ENCODE measurements at places on chromosomes 1 and 21. TPM values are rescaled to one million over a fixed set of nuclear protein-coding genes. Genes with fewer than 3 reads are reported as not detected.

- H3K36me3 ChIP-seq, result peaks cover 8% of the 10 kb centered on the region
- no peak for DNase-seq
- no peaks in the 10 kb centered on the region for H3K27me3 ChIP-seq
- no peak overlapping the region for H3K27ac ChIP-seq
- H3K4me1 ChIP-seq, result 0 out of 2 replicates have a peak, but pooled peaks cover 2% of the 10 kb centered on the region
- H3K4me3 ChIP-seq, result no peak overlapping the region
Measured at GRCh38 chr21:14531757-14532316, 14.3 kb downstream of the SAMSN1 start.

GRCh38 chr1:196305216-196305615 is 303.0 kb downstream of the KCNT2 start:
- no peak overlapping the region for H3K27ac ChIP-seq
- H3K4me1 ChIP-seq, result peaks cover 55% of the 10 kb centered on the region
- H3K27me3 ChIP-seq, result no peaks in the 10 kb centered on the region
- no peak for DNase-seq

DNA sequence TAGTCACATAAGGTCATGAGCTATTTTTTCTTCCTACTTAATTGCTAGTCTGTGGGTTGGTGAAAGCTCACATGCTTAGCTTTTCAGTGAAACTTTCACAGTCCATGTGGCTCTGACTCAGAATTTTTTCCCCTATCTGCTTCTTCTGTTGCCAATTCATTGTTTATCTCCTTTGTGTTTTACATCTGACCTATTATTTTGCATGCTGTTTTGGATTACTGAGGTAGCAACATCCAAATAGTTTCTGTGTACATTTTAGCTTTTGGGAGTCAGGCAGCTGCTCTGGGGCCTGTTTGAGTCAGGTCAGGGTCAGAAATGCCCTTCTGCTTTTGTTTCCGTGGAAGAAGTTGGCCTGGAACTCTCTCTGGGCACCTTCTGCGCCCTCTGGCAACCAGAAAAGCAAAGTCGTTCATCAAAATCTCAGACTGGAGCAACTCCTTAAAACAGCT is 40.0 kb downstream of the ROR1 start:
- H3K4me3 ChIP-seq, result no peak overlapping the region
- H3K27ac ChIP-seq, result no peak overlapping the region
- DNase-seq, result no peak
- peaks cover 53% of the 10 kb centered on the region for H3K4me1 ChIP-seq

- peak; percentile 39 for DNase-seq
- H3K4me1 ChIP-seq, result peaks cover 58% of the 10 kb centered on the region
- peaks cover 32% of the 10 kb centered on the region for H3K27me3 ChIP-seq
Measured at GRCh38 chr1:47996406-47997226, 569 bp downstream of the TRABD2B start.

DNA sequence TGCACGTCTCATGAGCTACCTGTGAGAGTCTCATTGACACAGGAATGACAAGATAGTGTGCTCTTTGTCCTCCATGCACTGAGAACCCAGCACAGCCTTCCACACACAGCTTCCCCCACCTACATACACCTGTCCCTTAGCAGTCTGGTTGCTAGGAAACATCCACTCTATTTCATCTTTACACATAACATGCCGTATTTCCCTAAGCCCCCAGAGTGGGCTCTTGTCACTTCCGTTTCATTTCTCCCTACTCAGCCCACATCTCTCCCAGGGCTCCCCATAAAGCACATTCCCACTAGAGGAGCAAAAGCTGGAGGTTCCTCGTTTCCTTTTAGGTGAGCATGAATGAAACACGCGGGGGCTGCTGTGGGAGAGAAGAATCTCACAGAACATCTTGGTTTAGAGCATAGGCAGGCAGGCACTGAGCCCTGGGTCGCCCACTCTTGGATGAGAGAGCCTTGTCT is 137.1 kb downstream of the ETS2 start:
- no peak overlapping the region for H3K4me3 ChIP-seq
- no peak overlapping the region for H3K27ac ChIP-seq
- peaks cover 7% of the 10 kb centered on the region for H3K27me3 ChIP-seq
- peaks cover 3% of the 10 kb centered on the region for H3K36me3 ChIP-seq
- DNase-seq, result no peak
- H3K4me1 ChIP-seq, result peaks cover 32% of the 10 kb centered on the region

GRCh38 chr1:963746-964525 is 2.3 kb upstream of the PLEKHN1 start:
- H3K4me3 ChIP-seq, result no peak overlapping the region
- no peak for DNase-seq
- H3K27me3 ChIP-seq, result peaks cover 32% of the 10 kb centered on the region

Gene GSTM5
- 0.09 TPM for total RNA-seq

Data from WTC11 (cell line).